DMS79 (cell line): ENCODE measurements at places on chromosomes 4 and X.

DNA sequence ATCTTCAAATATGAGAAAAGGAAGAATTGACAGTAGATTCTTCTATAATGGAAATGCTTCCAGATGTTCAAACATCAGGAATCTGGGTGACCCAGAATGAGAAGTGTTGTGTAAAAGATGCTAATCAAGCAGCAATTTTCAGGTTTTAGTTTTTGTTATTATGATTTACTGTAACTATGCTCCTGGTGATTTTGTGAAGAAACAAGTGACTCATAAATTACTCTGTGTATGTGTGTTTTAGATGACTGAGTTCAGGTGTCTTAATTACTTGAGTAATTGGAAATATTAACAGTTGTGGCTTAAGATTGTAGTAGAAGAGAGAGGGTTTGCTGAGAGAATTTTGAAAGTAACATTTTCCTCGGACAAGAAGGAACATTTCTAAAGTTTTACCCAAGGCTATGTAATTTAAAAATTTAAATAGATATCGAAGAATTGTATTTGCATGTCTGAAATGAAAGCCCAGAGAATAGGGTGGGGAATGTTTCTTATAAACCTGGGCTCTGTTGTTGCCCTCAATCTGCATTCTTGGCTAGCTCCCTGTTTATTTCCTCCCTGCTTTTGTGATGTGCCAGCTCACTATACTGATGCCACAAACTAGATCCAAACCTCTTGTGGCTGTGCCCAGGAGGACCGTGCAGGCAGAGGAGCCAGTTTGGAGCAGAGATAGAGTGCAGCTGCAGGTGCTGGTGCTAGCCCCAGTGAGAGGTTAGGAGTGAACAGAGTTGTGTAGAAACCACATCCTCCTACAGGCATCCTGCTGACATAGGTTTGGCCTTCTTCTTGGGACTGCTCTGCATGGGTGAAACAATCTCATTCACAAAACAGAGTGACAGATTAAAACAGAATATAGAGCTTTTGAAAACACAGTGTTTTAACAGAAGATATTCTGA is 25.4 kb upstream of the TNIP3 start:
- DNase-seq: no peak

DNA sequence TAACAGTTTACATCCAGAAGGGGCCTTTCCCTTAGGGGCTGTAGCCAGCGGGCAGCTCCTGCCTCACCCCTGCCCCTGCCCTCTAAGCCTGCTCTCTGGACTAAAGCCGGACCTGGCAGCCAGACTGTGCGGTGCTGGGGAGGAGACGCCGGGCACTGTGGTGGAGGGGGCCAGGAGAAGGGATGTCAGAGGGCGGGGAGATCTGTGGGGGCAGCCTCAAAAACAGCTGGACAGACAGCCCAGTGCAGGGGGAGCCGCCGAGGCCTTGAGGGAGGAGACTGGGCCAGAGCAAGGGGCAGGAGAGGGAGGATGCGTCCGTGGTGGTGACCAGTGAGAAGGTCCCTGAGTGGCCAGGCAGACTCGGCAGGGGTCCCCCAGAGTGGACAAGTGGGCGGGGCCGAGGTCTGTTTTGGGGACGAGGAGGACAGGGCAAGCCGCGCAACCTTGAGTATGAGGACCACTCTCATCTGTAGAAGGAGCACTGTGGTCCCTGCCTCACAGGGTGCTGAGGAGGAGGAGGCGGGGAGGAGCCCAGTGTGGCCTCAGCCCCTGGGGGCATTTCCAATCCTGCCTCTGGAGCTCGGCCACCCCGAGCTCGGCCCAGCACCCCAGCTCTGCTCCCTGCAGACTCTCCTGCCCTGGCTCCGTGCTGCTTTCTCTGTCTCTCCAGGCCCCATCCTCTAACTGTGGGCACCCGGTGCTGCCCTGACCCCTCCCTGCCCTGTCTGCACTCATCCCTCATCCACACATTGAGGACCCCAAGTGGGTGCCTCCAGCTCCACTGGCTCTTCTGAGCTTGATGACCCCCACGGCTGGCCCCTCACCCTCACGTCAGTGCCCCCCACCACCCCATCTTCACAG is 59.2 kb upstream of the NKX1-1 start:
- DNase-seq: no peak

DNA sequence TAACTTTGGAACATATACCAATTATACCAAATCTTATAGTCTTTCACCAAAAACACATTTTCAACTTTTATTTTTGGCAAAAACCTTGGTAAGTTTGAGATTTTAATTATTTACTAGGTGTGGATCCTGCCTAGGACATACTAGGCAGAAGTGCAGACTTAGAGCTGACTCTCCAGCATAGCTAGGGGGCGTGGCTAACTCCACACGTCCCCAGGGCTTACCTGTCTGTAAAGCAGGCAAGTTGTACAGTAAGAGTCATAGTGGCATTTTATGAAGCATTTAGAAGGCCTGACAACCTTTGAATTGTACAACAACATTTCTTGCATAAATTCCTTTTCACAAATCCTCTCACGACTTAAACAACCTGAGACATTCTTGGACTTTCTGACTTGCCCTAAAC is 19.2 kb upstream of the GRPEL1 start:
- no peak for DNase-seq

DNA sequence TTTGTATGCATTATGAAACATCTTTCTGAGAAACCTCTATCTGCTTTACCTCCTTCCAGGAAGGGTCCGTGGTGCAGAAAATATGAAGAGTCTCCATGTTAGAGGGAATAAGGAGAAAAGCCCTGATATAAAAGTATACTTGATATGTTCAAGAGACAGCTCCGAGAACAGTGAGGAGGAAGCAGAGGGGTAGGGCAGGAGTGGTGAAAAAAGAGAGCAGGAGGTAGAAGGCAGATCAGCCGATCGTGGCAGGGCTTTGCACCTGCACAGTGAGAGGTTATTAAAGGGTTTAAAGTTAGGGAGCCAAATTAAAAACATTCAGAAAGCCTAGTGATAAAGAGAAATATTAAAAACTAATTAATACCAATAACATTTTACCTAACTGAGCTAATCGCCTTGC is 419.7 kb downstream of the FAT4 start:
- DNase-seq: no peak

- no peak for DNase-seq
Measured at GRCh38 chrX:320126-320783, 1.7 kb upstream of the GTPBP6 start.

DNA sequence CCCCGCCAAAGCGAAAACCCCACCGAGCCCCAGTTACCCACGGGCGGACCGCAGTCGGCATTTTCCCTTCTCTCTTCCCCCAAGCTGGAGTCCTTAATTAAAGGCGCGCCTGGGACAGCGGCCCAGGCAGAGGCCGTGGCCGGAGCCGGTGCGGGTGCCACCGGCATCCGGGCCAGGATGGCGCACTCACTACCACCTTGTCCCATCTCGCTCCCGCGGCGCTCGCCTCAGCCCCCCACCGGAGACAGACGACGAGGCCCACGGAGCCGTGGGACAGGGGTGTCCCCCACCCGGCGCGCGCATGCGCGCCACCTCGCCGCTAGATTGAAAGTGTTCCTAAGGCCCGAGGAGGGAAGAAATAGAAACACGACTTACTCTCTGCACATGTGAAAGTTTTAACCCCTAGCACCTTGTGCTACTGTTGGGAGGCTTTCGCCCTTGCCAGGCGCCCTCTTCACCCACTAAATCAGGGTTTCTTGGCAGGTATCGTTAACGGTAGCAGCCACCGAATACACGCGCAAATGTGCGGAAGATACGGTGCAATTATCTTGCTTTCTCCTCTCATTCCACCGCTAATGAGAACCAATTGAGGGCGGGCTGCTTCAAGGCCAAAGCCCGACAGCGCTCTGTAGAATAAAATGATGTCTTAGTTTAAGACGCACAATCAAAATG is 64.3 kb upstream of the CCDC160 start:
- no peak for DNase-seq

- DNase-seq: no peak
Measured at GRCh38 chr4:85805891-85806290, 330.9 kb downstream of the ARHGAP24 start.

GRCh38 chr4:110544594-110544993 is 68.6 kb downstream of the ENPEP start:
- DNase-seq: no peak

GRCh38 chr4:15681067-15681371 is 608 bp upstream of the FAM200B start:
- no peak for DNase-seq
